Left renal cortex interstitium (tissue), 4 donors: ENCODE measurements at places on chromosomes 3 and 15. TPM values are rescaled to one million over a fixed set of nuclear protein-coding genes. Genes with fewer than 3 reads are reported as not detected.

DNA sequence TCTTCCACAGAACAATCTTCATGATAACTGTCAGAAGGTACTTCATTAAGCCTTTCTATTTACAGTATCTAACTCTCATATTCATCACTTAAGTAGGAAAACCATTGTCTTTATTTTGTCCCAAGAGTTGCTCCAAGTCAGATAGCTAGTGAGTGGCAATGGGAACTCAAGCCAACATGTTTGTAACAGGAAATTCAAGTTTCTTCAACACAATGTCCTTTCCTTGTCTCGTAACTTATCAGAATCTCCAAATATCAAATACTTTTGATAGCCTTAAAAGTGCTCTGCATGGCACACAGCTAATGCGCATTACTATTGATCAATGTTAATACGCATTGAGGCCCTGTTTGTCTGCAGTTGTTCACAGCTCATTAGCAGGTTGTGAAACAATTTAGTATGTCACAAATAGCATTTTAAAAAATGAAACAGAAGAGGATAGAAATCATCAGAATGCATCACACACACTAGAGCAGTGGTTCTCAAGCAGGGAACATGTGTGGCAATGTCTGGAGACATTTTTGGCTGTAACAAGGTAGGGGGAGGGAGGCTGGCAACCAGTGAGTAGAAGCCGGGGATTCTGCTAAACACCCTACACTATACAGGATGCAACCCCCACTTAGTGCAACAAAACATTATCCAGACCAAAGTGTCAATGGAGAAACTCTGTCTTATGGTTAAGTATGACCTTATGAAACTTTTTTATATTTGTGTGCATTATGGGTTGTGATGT, 27.5 kb downstream of the BTLA start:
- no peak for DNase-seq

- no peak for DNase-seq
Observed at GRCh38 chr3:166291186-166291955, 454.1 kb upstream of the BCHE start.

- no peak for DNase-seq
Observed at GRCh38 chr15:48002767-48003166, 118.0 kb upstream of the SLC24A5 start.

DNA sequence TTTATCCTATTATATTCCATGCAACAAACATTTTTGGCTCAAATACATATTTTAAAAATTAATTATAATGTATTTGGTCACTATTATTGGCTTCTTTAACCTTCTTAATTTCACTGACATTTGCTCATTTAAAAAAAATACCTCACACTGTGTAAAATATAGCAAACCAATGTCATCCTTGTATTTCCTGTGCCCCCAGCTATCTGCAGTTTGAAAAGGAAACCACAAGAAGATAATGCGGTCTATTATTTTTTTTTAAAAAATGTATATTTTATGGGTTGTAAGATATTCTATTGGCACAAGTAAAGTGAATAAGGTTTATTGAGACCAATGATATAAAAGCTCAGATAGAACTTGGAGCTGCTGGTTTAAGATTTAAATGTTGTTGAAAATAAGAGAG, 904.2 kb downstream of the SI start:
- no peak for DNase-seq

GRCh38 chr15:58641660-58642059, 107.8 kb downstream of the ADAM10 start:
- no peak for DNase-seq

DNA sequence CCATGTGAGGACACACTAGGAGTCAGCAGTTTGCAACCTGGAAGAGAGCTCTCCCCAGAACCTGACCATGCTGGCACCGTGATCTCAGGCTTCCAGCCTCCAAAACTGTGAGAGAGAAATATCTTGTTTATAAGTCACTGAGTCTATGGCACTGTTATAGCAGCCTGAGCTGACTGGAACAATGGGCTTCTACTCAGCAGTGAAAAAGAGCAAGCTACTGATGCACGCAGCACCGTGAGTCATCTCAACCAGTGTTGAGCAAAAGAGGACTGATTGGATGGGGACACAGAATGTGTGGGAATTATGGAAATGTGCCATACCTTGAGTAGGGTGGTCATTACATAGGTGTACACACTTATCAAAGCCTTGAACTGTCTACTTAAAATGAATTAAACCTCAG, 230.4 kb downstream of the PLCL2 start:
- no peak for DNase-seq

LZTFL1 gene
- 57.6 TPM for polyA plus RNA-seq

NR1I2 gene
- 0.65 TPM for polyA plus RNA-seq

DNA sequence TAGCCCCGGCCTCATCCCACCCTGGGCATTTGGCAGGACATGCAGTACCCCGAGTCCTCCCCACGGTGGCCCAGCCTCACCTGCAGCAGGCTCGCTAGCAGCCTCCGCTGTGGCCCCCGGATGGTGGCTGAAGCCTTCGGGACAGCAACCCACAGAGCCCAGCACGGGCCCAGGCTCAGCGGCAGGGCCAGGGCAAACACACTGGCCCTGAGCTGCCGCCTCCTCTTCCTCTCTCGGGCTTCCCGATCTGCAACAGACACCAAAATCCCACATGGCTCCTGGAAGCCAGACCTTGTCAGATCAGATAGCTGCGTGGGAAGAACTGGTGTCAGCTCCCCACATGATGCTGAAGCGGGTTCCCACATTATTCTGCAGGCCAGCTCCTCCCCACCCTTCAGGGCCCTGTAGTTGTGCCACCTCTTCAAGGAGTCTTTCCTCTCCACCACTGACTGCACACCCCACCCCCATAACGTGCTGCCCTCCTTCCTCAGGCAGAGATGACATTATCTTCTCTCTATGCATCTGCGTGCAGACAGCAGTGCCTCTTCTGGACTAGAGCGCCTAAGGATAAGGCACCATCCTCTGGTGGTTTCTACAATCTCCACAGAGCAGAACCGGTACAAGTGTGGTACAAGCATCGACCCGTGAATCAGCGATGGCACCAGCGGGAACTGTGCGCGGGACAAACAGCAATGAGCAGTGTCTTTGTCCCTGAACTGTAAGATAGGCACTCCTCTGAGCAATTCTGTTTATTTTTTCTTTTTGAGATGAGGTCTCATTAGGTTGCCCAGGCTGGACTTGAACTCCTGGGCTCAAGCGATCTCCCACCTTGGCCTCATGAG, 9.5 kb downstream of the TMEM44 start:
- no peak for DNase-seq

- DNase-seq, result no peak
Observed at GRCh38 chr3:11290743-11291680, 18.8 kb downstream of the ATG7 start.

- DNase-seq, result no peak
Observed at GRCh38 chr3:126034481-126035361, 49.2 kb downstream of the SLC41A3 start.

GRCh38 chr15:64093627-64094417, at the start of gene CIAO2A:
Gene CIAO2A (minus strand): TSS chr15:64093838. CDS start chr15:64093768, 70 bp downstream.
- DNase-seq, result peak; percentile 97

FOXB1 gene
- 0.14 TPM for polyA plus RNA-seq

MST1R gene
- polyA plus RNA-seq, result 2.4 TPM

GRCh38 chr3:18223571-18223970, 201.6 kb downstream of the SATB1 start:
- DNase-seq, result no peak

DNA sequence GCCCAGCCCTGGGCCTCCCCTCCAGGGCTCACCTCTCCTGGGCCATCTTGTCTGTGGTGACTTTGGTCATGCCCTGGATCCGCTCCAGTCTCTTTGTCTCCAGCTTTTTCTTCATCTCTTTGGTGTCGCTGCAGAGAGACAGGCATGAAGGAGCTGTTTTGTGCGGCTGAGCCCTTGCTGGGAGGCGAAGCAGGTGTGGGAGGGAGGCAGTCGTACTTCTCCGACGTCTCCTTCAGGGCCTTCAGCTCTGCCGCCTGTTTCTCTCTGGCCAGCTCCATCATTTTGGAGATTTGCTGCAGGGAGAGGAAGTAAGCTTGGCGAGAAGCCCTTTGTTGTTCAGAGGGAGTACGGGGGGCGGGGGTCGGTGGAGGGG, 7.7 kb upstream of the ANKRD63 start:
- no peak for DNase-seq

- DNase-seq, result no peak
Observed at GRCh38 chr3:72606005-72606800, 242.0 kb downstream of the SHQ1 start.

GRCh38 chr3:168094580-168094876, 1.2 kb downstream of the GOLIM4 start:
- no peak for DNase-seq

- DNase-seq, result no peak
Observed at GRCh38 chr3:196947136-196947859, 5.0 kb upstream of the NCBP2 start.

MNS1 gene
- 27.6 TPM for polyA plus RNA-seq

DNA sequence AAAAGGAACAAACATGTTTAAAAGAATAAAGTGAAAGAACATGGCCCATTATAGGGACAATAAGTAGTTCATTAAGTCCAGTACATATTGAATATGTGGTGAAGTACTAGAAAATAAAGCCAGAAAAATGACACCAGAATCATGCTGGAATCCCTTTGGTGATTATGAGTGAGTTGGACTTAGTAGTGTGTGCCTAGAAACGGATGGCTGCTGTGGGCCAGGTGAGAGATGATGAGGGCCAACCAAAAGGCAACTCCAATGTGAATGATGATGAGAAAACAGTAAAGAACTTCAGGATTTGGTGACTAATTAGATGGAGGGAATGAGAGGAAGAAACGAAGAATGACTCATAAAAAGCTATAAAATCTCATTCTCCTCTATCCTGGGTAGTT, 3.3 kb downstream of the CRYGS start:
- DNase-seq, result no peak

GRCh38 chr3:56759532-56759931, 42.2 kb downstream of the ARHGEF3 start:
- DNase-seq, result no peak

DNA sequence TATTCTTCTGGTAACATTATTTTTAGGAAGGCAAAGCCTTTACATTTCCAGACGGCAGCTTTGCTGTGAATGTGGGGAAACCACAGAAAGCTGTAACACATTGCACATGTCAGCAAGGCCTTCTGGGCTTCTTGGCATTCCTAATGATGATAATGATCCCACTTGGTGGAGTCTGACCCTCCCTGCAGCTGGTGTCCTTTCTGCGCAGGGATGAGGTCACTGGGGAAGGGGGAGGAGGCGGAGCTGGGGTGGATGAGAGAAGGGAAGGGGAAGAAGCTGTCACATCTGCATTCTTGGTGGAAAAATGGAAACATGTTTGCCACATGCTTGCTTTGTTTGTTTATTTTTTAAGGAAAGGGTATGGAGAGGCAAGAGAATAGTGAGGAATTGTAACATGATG, 68.6 kb downstream of the FILIP1L start:
- DNase-seq, result no peak

DNA sequence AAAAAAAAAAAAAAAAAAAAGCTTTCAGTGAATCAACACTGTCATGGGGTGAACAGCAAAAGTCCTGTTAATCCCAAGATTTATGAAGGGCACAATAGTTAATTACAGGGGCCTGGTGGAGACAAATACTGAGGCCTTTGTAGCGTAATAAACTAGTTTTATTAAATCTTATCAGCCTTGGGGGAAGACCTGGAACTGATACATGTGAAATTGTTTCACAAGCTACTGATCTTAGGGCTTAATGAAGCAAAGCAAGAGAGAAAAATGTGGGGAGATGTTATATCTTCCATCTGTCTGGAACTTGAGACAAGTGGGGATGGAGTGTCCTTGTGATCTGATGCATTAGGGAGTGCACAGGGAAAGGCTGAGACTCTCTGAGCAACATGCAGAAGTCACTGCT, 47.9 kb upstream of the OSBPL11 start:
- DNase-seq, result peak; percentile 50

DNA sequence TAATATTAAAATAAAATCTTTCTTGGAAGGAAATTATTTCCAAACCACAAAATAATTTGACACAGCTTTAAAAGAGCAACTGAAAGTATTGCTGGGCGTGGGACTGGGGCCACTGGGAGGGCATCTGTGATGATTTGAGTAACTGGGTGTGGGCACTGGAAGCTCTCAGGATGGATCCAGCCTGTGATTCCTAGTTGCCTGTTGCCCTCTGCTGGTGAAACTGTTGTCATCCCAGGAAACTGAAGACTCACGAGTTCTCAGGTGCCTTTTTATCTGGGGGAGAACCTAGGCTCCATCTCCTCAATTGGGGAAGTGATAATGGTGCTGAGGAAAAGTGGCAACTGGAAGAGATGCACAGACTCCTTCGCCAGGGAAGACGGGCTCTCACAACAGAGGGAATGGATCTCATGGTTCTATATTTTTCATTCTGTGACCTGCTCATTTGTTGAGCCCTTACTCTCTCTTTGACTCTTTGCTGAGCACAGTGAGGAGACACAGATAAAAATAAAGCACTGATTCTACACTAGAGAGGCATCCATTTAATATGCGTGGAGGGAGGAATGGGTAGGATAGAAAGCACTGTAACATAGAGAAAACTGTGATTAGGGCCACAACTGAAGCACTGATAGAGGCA, 61.6 kb downstream of the TPRG1 start:
- DNase-seq, result peak; percentile 55

DNA sequence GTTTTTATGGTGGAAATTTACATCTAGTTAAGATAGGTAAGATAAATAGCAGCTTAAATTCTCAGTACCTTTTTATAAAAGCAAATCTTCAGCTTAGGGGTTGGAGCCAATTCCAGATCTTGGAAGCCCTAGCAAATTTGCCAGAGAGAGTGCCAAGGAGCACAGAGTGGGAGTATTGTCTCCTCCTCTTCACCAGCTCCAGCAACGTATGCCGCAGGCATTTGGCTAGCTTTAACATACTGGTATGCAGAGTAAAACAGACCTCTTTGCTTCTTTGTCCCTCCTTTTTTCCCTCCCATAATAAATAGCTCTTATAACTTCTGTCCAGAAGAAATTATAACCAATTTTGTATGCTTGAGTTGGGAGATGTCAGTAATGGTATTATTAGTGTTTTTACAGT, 140.4 kb downstream of the DIPK2A start:
- no peak for DNase-seq

ADIPOQ gene
- not detected for polyA plus RNA-seq

SMCO1 gene
- not detected for polyA plus RNA-seq

- no peak for DNase-seq
Observed at GRCh38 chr3:77204788-77205187, 164.9 kb downstream of the ROBO2 start.

GRCh38 chr3:133171831-133172230, 133.6 kb downstream of the TMEM108 start:
- no peak for DNase-seq

CAMP gene
- polyA plus RNA-seq, result 1.2 TPM

HYAL1 gene
- 7.8 TPM for polyA plus RNA-seq

GRCh38 chr15:67193223-67193990, 61.1 kb downstream of the AAGAB start:
- no peak for DNase-seq

GRCh38 chr3:128076483-128077201, 24.4 kb downstream of the SEC61A1 start:
- no peak for DNase-seq
